ENCODE measurements at places on chromosomes 1 and 21.

- no peak for DNase-seq
These were observed 14.4 kb upstream of the ERVH48-1 start for GRCh38 chr21:42939582-42940413.

- DNase-seq = peak; percentile 88
These were observed 162.3 kb downstream of the PSMG1 start for GRCh38 chr21:39020751-39021477.

GRCh38 chr1:112255080-112255479 is 140.9 kb upstream of the CTTNBP2NL start:
- DNase-seq = no peak

DNA sequence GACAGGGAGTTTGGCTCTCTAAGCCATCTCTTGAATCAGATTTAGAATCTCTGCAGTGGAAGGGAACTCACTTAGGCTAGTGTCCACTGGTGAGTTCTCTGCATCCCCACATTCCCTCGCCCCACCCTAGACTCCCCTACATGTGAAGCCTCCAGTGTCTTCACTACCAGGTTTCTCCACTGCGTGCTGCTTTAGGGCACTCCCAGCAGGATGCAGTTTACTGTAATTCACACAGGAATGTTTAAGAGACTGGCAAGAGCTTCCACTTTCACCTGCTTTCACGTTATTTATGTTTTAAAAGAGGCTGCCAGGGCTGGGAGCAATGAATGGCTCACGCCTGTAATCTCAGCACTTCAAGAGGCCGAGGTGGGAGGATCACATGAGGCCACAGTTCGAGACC is 60.2 kb downstream of the KAZN start:
- DNase-seq = no peak

- no peak for DNase-seq
These were observed 204.2 kb downstream of the CAMTA1 start for GRCh38 chr1:6989212-6990159.

GRCh38 chr1:39643705-39644104 is 4.3 kb upstream of the HEYL start:
- DNase-seq = no peak

DNA sequence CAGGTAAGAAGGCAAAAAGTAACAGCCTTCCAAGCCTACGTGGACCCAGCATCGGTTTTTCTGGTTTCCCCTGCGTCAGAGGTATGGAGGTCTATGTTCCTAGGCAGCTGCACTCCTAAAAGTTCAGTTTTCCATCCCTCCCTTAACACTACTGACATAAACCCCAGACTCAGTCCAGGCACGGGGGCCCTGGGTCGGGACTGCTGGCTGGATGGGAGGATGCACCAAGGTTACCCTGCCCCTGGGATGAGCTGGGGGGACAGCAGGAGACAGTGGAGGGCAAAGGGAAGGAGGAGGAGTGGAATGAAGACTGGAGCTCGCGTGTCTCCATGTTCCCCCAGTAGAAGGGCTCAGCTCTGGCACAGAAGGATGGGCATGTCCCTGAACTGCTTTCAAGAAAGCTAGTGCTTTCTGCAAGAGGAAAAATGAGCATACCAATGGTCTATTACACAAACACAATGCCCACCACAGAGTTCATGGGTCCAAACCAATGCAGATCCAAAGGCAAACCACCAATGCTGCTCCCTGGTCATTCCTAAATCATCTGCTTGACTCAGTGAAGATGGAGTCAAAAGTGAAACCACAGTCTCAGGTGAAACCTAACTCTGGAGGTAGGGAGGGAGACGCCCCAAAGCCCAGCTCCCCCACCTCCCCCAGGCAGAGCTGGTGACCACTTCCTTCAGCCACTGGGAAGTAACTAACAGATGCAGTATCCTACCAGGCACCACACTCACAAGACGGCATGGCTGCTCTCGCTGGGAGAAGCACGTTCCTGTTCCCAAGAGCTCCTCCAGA is 54.9 kb downstream of the CD46 start:
- no peak for DNase-seq

DNA sequence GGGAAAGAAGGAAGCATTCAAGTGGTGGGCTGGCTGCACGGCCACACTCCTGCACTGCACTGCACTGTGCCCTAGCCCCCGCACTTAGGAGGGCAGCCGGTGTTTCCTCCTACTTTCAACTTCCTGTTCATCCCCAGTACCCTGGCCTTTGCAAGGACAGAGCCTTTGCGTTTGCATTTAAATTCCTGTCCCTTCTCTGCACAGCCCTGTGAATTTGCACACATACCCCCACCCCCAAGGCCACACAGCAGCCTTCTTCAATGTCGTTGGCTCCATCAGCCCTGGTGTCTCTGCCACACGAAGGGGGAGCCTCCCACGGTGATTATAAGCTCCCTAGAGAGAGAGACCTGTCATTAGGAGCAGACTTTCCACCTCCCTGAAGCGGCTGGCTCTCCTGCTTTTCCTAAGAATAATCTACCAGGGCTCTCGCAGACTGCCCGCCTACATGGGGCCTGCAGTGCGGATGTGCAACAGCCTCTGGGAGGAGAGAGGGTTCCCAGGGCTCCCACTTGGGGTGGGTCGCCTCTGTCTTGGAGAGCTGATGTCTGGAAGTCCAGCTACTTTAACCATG is 13.2 kb upstream of the SLC45A3 start:
- DNase-seq = peak; percentile 57

GRCh38 chr1:32716312-32717148 is 14.0 kb upstream of the SYNC start:
- DNase-seq = peak; percentile 98

- DNase-seq = peak; percentile 22
These were observed 25.1 kb downstream of the RRP1B start for GRCh38 chr21:43684424-43684823.

GRCh38 chr1:18166341-18166740 is 58.7 kb downstream of the IGSF21 start:
- DNase-seq = no peak

GRCh38 chr1:46306159-46306530 is 2.6 kb downstream of the UQCRH start:
- no peak for DNase-seq

DNA sequence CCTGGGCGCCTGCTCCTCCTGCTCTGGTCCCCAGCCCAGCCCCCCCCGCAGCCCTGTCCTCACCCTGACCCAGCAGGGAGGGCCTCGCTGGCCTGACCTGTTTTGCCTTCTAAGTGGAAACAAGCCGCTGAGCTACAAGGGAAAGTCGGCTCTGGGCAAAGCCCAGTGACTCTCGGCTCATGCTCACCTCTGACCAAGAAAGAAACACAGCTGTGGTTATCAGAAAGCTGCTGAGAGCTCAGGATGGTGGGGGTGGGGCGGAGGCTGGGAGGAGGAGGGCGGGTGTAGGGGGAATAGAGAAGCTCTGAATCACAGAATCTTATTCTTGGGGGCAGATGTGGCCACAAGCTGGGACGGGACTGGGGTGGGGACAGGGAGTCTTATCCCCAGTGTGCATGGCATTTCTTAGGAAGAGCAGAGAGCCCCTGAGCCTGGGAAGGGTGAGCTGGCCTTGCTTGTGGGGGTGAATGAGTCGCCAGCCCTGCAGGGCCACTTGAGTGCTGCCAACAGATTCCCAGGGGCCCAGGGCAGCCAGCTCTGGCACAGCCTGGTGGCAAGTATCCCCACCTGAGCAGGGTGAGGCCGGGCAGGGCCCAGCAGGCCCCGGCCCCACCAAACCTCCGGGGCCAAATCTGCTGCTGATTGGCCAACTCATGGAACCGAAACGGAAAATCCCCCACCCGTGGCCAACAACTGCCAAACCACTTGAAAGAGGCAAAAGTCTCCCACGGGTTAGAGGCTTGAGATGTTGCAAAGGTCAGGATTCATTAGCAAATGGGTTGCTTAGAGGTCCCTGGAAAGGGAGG is 120.6 kb downstream of the SPSB1 start:
- peak; percentile 97 for DNase-seq
